ENCODE measurements at places on chromosomes 7 and 10.

DNA sequence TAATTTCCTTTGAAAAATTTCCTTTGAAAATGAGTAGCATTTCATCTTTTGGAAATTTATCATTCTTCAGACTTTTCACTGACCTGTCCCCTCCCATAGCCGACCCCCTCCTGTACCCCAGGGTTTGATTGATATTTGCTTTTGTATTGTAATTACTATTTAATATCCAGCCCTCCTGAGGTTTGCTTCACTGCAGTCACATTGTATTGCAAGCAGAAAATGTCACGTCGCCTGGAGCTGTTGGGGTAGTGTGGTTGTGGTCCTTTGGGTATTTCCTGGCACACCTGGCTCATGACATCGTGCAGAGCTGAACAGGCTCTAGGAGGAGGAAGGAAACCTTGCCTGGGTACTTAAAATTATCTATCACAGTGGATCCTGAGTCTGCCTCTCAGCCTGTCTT, 116.1 kb downstream of the INSYN2A start:
- no peak for DNase-seq

- DNase-seq: peak; percentile 77
These were observed 8.8 kb downstream of the HSPA12A start for GRCh38 chr10:116733566-116733965.

- no peak for DNase-seq
These were observed 241.3 kb upstream of the ADARB2 start for GRCh38 chr10:1978584-1978983.

DNA sequence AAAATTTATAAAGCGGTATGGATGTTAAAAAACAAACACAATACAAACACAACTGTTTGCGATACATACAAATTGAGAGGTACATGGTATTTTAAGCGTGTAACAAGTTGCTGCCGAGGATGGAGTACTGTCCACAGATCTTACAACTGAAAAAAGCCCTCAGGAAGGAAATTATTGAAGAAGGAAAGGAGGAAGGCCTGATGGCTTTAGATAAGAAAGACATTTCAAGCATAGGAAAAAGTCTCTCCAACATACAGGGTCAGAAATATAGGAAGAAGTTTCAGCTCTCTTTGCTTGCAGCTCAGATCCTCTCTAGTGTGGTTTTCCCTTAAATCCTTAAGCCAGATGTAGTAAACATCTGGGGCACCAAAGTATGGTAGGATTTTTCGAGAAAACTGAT, 25.0 kb downstream of the RBM28 start:
- DNase-seq: no peak

- no peak for DNase-seq
These were observed 128.9 kb downstream of the AMPH start for GRCh38 chr7:38502289-38502688.

GRCh38 chr7:46580766-46581165, 659.7 kb upstream of the IGFBP3 start:
- no peak for DNase-seq

DNA sequence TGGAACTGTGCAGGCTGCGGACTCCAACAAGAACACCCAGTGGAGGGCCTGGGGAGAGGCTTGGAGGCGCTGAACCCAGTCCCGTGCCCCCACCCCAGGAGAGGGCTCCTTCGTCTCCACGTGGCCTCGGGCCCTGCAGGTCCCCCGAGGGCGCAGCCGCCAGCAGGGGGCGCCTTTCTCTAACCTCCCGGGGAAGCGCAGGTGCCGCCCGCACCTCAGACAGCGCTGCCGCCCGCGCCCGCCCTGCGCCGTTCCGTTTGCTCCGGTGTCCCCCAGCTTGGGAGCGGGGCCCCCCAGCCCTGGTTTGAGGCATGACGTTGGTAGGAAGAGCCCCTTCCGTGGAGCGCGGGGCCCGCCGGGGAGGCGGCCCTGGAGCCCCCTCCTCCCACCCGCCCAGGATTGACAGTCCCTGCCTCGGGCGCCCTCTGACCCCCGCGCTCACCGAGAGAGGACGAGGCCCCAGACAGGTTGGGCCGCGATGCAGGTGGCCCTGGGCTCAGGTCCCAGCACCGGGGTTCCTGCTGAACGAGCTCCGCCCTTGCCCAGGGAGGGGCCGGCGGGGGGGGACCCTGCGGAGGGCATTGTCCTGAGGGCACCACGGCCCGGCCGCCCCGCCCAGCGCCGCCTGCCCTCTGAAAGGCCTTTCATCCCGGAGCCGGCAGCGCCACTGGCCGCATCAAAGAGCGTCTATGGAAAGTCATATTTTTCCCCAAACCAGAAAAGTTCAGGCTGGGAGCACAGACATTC, 42.8 kb downstream of the FOXL3 start:
- peak; percentile 69 for DNase-seq

DNA sequence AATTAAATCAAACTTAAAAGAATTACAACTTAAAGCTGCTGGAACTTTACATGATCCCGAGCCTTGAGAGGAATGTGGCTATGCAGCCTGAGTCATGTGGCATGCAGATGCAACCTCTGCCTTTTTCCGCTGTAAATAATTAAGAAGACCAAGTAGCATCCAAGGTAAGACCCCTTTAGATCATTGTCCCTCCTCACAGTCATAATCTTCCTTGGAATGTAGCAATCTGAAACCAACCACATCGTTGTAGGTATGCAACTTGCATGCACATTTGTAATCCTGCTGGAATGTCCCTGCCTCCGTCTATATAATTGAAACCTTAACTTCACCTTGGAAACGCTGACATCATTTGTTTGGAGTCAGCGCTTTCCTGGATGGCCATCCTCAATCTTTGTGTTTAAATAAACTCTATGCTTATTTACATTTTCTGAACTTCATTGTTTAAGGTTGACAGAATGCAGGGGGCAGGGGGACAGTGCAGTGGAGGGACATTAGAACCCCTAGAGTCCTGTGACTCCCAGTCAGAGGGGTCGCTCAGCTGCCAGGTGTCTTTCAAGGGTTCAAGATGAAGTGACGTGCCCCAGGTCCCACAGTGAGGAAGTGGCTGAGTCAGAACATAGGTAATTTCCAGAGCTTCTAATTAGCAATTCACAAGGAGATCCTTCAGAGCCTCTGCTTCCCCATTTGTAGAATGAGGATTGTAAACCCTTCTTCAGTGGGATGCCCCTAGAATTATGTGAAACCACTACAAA, 110.7 kb downstream of the RALA start:
- peak; percentile 91 for DNase-seq

DNA sequence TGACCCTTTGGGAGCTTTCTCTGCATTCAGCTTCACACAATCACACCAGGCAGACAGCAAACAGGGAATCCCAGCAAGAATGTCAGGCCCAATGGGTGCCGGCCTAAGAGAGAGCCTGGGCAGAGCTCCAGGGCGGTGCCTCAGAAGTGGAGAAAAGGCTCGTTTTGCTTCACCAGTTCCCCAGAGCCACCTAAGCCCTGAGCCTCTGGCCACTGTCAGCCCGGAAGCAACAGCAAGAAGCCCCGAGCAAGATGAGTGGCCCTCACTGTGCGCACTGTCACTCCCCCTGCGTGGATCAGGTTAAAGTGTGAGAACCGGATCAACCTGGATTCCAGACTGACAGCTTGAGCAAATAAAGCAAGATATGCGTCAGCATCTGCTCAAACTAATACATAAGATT, 14.7 kb downstream of the CNPY1 start:
- no peak for DNase-seq

DNA sequence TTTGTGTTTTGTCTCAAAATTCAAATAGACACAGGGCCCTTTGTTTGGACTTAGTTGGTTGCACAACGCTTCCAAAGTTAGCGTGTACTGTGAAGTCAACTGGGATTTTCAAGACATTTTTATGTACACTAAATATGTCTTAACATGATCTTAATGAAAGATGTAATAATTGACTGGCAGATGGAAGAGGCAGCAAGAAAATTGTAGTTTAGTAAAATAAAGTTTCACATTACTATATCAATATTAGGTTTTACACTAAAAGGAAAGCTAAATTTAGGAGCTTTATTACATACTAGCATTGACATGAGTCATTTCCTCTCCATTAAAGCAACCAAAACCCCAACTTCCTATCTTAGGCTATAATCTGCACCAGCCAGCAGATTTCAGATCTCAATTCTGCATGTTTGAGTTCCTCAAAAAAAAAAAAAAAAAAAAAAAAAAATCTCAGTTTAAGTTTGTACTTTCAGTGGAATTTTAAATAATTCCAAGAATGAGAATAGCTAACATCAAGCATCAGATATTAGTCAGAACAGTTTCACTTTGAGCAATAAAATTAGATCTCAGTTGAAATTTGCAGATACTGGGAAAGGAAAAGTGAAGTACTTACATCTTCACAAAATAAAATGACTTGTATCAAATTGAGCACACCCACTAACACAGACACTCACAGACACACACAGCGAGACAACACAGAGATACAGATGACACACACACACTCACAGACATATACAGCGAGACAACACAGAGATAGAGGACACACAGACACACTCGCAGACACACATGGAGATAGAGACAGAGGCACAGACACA, 346.6 kb upstream of the KLF6 start:
- peak; percentile 90 for DNase-seq

DNA sequence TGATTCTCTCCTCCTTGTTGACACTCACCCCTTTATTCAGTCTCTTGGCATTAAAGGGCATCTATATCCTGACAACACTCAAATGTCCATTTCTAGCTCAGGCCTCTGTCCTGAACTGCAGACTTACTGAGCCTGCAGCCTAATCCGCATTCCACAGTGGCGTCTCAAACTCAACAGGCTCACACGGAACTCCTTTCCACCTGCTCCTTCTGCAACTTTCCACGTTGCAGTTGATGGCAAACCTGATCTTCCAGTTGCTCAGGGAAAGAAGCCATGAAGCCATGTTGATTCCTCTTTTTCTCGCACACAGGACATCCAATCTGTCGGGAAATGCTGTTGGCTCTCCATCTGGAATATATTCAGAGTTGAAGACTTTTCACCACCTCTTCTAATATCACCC, 522.4 kb downstream of the CCSER2 start:
- DNase-seq: no peak

Data from ELR (cell line).